IMR-90 (cell line): ENCODE measurements at places on chromosomes 2 and 18. TPM values are rescaled to one million over a fixed set of nuclear protein-coding genes. Genes with fewer than 3 reads are reported as not detected.

Gene CRACDL
- not detected in 2 replicates for total RNA-seq

Gene ACKR3
- not detected in 2 replicates for total RNA-seq

Gene GKN1
- total RNA-seq: not detected in 2 replicates

Gene SMYD1
- not detected in 2 replicates for total RNA-seq

Gene TCF23
- not detected in 2 replicates for total RNA-seq

Gene GYPC
- 53.4 and 53.6 TPM in 2 replicates for total RNA-seq

Gene ZCCHC2
- total RNA-seq: 2.2 and 3.6 TPM in 2 replicates

Gene EML6
- 0.18 and 0.28 TPM in 2 replicates for total RNA-seq

Gene GPR39
- 7.2 and 9.0 TPM in 2 replicates for total RNA-seq

Gene LDLRAD4
- total RNA-seq: not detected in 2 replicates

Gene CRYBA2
- total RNA-seq: not detected in 2 replicates

Gene KCNG2
- total RNA-seq: not detected in 2 replicates

Gene TWIST2
- 9.3 and 14.7 TPM in 2 replicates for total RNA-seq

Gene ALPP
- total RNA-seq: not detected in 2 replicates
